Activated T-cell treated with anti-CD3 and anti-CD28 coated beads, Interleukin-2, amount 50 U/mL, for 72 hours (primary cell): ENCODE measurements at places on chromosomes 7 and 10. TPM values are rescaled to one million over a fixed set of nuclear protein-coding genes. Genes with fewer than 3 reads are reported as not detected.
A peak's percentile ranks its signal among the peaks of the same experiment; 100 is the strongest.

The NUTM2D gene
- total RNA-seq = 1.5 TPM

The PAX2 gene
- 0.90 TPM for total RNA-seq

The CPXM2 gene
- not detected for total RNA-seq

The SPDYE6 gene
- total RNA-seq = not detected

The PGAM2 gene
- total RNA-seq = 1.7 TPM

The TMEM213 gene
- total RNA-seq = 0.39 TPM

The SOSTDC1 gene
- not detected for total RNA-seq

The CFTR gene
- not detected for total RNA-seq

- no peak for DNase-seq
- peaks cover 72% of the 10 kb centered on the region for H3K4me1 ChIP-seq
- no peaks in the 10 kb centered on the region for H3K36me3 ChIP-seq
- peak overlapping the region; percentile 98 for H3K27ac ChIP-seq
- no peaks in the 10 kb centered on the region for H3K27me3 ChIP-seq
Measured at GRCh38 chr10:3876350-3876962, 91.4 kb upstream of the KLF6 start.

GRCh38 chr7:93921186-93921585 lies 349 bp upstream of the GNG11 start:
- peak overlapping the region; percentile 77 for H3K4me3 ChIP-seq
- peaks cover 56% of the 10 kb centered on the region for H3K27me3 ChIP-seq
- H3K4me1 ChIP-seq = no peaks in the 10 kb centered on the region
- H3K36me3 ChIP-seq = no peaks in the 10 kb centered on the region
- no peak for DNase-seq
- H3K27ac ChIP-seq = no peak overlapping the region

DNA sequence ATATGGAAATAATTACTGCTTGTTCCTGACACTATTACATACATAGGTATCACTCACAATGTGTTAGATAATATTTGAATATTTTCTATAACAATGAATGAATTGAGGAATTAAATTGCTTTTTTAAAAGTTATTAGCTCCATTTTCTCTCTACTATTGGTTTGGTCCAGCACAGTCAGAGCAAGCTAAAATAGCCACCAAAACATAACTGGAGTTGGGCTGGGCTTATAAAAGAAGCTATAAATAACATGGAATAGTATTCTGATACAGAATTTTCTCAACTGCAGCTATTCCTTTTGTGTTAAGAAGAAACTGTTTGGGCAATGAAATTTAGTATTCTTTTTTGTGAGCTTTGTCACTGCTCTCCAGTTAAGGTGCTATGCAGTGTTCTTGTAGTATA lies 142.6 kb upstream of the LRRN3 start:
- no peaks in the 10 kb centered on the region for H3K27me3 ChIP-seq
- H3K36me3 ChIP-seq = no peaks in the 10 kb centered on the region
- no peak for DNase-seq
- H3K27ac ChIP-seq = no peak overlapping the region

- no peak overlapping the region for H3K4me3 ChIP-seq
- no peaks in the 10 kb centered on the region for H3K36me3 ChIP-seq
- no peaks in the 10 kb centered on the region for H3K4me1 ChIP-seq
- H3K27ac ChIP-seq = no peak overlapping the region
- no peaks in the 10 kb centered on the region for H3K27me3 ChIP-seq
Measured at GRCh38 chr10:133045556-133046389, 42.0 kb upstream of the ADGRA1 start.

DNA sequence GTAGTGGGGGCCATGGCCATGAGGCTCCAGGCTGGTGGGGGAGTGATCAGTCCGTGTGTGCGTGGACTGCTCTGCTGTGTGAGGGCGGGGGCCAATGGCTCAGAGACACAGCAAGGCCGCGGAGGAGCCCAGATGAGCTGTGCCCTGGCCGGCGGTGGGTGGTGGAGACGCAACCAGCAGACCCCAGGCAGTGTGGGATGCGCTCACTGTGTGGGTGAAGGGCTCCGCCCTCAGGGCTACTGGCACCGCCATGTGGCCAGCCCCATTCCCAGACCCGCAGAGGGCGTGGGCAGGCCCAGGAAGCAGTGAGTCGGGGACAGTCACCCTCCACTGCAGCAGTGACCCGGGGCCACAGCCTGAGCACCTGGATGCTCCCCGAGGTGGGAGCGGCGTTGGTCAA lies 9.1 kb downstream of the NKX6-2 start:
- no peak overlapping the region for H3K27ac ChIP-seq
- DNase-seq = no peak
- H3K4me3 ChIP-seq = no peak overlapping the region
- H3K27me3 ChIP-seq = no peaks in the 10 kb centered on the region

- H3K4me3 ChIP-seq = peak overlapping the region; percentile 76
- peaks cover 92% of the 10 kb centered on the region for H3K4me1 ChIP-seq
- H3K27ac ChIP-seq = no peak overlapping the region
- DNase-seq = no peak
- H3K36me3 ChIP-seq = peaks cover 4% of the 10 kb centered on the region
Measured at GRCh38 chr10:26468291-26468690, 30.1 kb downstream of the APBB1IP start.

DNA sequence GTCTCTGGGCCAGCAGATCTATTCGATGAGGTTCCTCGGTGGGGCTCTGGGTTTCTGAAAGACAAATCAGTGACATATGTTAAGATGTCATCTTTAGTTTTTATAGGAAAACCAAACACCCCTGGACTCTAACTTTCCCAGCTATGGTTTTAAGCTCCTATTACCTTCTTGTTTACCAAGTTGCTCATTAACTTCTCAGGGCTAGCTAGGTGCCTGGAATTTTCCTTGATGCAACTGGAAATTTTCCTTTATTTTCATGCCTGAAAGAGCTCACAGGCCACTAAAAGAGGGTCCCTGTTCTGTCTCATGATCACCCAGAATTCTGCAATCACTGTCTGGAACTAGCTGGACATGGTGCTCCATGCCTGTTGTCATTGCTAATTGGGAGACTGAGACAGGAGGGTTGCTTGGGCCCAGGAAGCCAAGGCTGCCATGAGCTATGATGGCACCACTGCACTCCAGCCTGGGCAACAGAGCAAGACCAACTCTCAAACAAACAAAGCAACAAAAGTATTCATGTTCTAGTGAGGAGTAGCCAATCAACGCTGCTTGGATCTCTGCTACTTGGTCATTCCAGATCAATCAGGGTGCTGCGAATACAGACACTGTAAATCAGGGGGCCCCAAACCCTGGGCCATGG lies 1173.5 kb upstream of the AUTS2 start:
- H3K4me3 ChIP-seq = no peak overlapping the region
- no peaks in the 10 kb centered on the region for H3K4me1 ChIP-seq
- DNase-seq = no peak
- peaks cover 2% of the 10 kb centered on the region for H3K36me3 ChIP-seq
- H3K27me3 ChIP-seq = no peaks in the 10 kb centered on the region

GRCh38 chr10:132166216-132166950 lies 20.4 kb upstream of the DPYSL4 start:
- peaks cover 28% of the 10 kb centered on the region for H3K4me1 ChIP-seq
- no peak overlapping the region for H3K4me3 ChIP-seq
- H3K27ac ChIP-seq = no peak overlapping the region
- H3K27me3 ChIP-seq = no peaks in the 10 kb centered on the region

DNA sequence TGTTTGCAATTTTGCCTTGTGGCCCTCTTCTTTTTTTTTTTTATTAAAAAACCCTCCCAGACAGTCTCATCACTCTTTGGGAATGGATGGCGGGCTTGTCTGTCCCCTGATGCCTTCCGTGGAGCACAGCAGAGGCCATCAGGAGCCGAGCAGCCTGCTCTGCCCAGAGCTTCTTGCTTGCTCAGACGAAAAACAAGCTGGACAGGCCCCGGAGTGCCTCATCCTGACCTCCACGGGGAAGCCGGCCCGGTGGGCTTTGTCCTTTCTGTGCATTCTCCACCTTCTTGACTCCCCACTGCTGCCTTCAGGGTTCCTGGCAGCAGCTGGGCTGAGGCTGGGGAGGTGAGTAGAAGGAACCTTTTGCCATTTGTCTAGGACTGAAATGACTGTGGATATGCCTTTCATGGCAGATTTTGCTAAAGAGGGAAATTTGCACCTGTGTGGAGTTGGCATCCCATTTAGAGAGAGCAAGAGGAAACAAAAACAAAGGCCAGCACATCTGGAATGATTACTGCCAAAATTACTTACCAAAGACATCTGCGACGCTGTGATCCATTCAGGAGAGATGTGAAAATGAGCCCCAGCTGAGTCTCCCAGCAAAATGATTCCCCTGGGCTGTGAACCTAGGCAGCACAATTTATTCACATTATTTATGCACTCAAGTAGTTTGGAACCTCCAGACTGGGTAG lies 108.3 kb downstream of the AOAH start:
- no peak for DNase-seq
- no peak overlapping the region for H3K4me3 ChIP-seq
- peaks cover 10% of the 10 kb centered on the region for H3K4me1 ChIP-seq
- no peaks in the 10 kb centered on the region for H3K27me3 ChIP-seq
- H3K27ac ChIP-seq = no peak overlapping the region

DNA sequence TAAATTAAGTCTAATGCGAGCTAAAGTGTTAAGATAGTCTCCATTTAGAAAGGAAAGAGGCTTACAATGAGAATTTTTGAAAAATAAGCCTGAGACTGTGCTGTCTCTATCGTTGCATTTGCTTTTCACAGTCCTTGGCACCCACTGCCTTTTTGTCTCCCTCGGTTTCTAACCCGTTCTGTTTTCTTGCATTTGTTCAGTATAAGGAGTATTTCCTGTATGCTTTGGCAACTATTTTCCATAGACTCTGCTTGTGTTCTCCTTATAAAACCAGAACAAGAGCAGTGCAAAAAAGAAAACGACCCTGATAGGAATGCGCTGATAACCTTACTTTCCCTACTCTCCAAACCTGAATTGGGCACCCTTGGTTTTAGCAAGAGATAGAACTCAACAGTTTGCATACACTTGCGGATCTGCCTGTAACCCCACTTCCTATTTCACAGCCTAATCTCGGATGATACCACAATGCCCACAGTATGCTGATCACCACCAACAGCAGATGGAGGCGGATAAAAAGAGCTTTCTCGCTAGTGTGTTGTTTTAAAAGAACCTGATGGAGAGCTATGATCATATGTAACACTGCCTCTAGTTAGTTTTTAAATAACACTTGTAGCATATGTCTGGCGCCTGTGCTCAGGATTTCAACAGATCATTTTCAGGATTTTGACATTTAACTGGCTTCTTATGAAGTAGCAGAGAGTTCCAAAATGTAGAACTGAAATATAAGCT lies 1.6 kb upstream of the ARHGAP12 start:
- no peaks in the 10 kb centered on the region for H3K36me3 ChIP-seq
- H3K27ac ChIP-seq = no peak overlapping the region
- peaks cover 37% of the 10 kb centered on the region for H3K4me1 ChIP-seq
- DNase-seq = peak; percentile 22

DNA sequence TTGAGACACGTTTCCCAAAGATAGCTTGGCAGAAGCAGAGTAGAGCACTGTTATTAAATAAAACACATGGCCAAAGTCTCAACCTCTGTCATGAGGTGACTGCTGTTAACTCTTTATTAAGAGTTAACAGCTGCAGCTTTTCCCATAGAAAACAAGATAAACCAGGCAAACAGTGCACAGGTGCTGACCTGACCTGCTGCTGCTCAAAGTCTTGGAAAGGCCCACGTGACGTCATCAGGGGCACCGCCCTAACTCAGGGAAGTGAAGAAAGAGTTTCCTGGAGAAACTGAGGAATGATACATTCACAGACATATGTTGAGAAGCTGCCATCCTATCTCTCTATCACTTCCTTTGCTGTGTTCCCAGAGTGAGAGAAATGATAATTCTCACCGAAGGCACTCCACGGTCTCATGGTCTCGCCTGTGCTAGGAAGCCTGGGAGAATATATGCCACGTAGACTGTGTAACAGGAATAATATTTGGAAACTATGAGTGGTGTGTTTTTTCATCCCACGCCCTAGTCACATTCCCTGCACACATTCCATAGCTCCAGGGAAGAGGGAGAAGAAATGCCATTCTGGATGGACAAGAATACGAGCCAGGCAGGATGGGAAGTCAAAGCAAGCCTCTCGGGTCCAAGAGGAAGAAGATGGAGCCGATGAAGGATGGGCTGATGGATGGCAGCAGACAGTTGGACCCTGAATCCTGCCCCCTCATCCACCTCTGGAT lies 146.2 kb upstream of the NFE2L3 start:
- no peak overlapping the region for H3K4me3 ChIP-seq
- no peaks in the 10 kb centered on the region for H3K4me1 ChIP-seq
- H3K27me3 ChIP-seq = peaks cover 29% of the 10 kb centered on the region
- no peaks in the 10 kb centered on the region for H3K36me3 ChIP-seq

DNA sequence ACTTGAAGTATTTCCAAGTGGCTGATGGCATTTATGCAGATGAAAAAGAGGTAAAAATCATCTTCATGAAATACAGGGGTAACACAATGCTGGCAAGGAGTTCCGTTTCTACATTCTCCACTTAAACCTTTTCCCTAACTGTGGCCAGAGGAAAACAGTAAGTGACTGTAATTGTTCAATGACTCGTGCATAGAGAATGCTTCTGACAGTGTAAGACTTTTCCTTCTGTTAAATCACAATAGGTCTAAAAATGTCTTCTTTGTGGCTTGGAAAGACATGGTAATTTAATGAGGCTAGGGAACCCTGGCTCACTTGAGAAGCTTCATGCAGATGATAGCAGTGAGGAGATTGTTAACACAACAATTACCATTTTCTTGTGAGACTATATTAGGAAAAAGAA lies 50.3 kb upstream of the RSU1 start:
- H3K27ac ChIP-seq = no peak overlapping the region
- DNase-seq = no peak
- peaks cover 2% of the 10 kb centered on the region for H3K4me1 ChIP-seq
- H3K4me3 ChIP-seq = no peak overlapping the region
- H3K36me3 ChIP-seq = no peaks in the 10 kb centered on the region
- H3K27me3 ChIP-seq = no peaks in the 10 kb centered on the region

DNA sequence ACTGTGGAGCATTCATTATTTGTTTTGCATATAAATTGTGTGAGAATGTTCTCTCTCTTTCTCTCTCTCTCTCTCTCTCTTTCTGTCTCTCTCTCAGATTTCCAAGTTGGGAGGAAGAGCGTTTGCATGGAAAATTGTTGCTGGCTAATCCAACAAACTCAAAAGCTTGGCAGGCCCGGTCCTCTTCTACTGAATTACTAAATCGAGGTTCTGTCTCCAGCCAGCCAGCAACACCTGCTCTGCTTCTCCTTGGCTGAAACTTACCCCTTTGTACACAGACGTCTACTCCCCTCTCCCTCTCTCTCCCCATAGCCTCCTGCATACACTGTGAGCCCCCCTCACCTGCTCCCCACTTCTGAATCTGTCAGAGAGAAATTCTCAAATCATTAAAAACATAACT lies 996.4 kb upstream of the AUTS2 start:
- H3K4me3 ChIP-seq = no peak overlapping the region
- H3K36me3 ChIP-seq = no peaks in the 10 kb centered on the region
- DNase-seq = no peak
- H3K4me1 ChIP-seq = no peaks in the 10 kb centered on the region
- no peaks in the 10 kb centered on the region for H3K27me3 ChIP-seq

- DNase-seq = no peak
- H3K27me3 ChIP-seq = no peaks in the 10 kb centered on the region
- no peak overlapping the region for H3K4me3 ChIP-seq
Measured at GRCh38 chr10:21975378-21975990, 28.0 kb downstream of the DNAJC1 start.

- H3K27ac ChIP-seq = peak overlapping the region; percentile 26
- no peak for DNase-seq
- peaks cover 32% of the 10 kb centered on the region for H3K4me1 ChIP-seq
- H3K4me3 ChIP-seq = no peak overlapping the region
- peaks cover 37% of the 10 kb centered on the region for H3K36me3 ChIP-seq
Measured at GRCh38 chr7:64685741-64686140, 19.8 kb downstream of the ZNF107 start.
